ENCODE measurements at places on chromosomes 3 and 15.
A peak's percentile ranks its signal among the peaks of the same experiment; 100 is the strongest.

DNA sequence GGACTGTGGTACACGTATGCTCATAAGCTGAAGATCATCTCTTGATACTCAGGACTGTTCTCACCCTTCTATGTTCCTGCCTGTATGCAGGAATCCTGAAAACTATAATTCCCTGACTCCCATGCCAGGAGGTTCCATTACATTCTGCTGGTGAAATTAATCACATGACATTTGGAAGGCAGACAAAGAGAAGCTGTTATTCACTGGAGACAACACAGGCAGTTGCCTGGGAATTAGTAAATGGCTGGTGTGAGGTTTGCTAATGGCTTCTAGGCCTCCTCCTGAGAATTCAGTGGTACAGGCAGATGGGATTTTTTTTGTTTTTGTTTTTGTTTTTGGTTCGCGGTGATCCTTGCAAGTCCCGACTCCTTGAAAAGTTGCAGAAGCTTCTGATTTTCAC lies 91.4 kb downstream of the CTNNB1 start:
- no peak for DNase-seq

- no peak for DNase-seq
Observed at GRCh38 chr3:61989681-61990080, 383.7 kb downstream of the FEZF2 start.

GRCh38 chr3:47512416-47513124 lies 942 bp downstream of the ELP6 start:
- peak; percentile 29 for DNase-seq

DNA sequence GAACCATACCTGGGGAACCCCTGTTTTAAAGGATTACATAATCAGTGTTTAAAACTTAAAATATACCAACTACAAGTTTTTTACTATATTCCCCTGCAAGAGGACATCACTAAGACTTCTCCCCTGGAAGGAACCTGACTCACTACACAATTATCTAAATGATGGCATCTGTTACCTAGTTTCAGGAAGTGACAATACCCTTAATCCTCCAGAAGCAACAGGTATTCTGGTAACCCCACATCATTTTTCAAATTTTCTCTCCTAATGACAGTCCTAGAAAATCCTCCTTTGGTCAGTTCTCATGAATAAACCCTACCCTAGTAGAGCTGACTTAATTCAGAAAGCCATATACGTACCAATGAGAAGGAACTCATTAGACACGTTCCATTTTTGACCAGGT lies 78.4 kb downstream of the RFX7 start:
- no peak for DNase-seq

DNA sequence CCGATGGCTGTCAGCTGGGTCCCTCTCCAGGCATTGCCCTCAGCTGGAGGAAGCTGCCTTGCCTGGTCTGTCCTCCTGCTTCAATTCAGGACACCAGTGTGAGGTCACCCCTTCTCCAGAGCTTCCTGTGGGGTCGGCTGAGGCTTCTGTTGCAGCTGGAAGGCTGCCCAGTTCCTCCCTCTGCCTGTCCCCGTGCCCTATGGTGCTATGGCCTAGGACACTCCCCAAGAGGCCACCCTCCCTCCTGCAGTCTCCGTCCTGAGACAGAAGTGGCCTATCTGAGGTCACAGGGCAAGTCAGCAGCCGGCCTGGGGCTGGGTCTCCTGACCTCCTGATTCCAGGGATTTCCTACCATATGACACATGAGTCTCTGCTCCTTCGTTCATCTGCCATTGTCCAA lies 57.9 kb downstream of the RASGRF1 start:
- DNase-seq = no peak

DNA sequence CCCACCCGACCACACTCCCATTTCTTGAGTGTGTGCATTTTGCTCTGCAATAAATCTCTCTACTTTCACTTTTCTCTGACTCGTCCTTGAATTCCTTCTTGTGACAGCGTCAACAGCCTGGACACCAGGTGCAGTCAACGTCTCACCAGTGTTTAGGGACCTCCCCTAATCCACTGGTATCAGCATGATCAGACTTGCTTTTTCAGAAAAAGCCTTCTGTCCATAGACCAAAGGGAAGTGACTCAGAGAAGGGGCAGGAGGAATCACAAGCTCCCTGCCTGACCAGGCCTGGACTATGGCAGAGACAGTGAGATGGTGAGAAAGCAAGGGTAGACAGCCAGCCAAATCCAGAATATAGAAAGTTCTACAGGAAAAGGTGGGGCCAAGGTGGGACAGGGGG lies 15.5 kb downstream of the CCR5 start:
- DNase-seq = no peak

- no peak for DNase-seq
Observed at GRCh38 chr3:67292356-67293121, 294.4 kb downstream of the KBTBD8 start.

GRCh38 chr15:93985925-93986324 lies 245.4 kb upstream of the MCTP2 start:
- DNase-seq = no peak
